ENCODE measurements at places on chromosomes 12 and 14.

DNA sequence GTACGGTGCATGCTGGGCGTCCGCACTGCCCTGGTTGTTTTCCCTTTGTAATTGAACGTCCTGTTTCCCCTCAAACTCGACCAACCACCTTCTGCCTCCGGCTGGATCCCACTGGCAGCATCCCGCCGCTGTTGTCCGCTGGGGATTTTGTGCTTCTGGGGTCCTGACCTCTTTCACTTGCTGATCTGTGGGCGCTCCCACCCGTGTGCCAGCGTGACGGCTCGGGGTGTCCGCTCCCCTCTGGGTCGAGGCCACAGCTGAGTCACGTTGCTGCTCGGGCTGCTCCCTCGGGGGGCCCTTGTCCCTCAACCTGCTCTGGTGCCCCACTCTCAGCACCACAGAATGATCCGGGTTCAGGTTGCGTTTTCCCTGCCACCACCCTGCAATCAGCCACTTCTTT, 8.0 kb downstream of the PGAM5 start:
- no peak for DNase-seq

DNA sequence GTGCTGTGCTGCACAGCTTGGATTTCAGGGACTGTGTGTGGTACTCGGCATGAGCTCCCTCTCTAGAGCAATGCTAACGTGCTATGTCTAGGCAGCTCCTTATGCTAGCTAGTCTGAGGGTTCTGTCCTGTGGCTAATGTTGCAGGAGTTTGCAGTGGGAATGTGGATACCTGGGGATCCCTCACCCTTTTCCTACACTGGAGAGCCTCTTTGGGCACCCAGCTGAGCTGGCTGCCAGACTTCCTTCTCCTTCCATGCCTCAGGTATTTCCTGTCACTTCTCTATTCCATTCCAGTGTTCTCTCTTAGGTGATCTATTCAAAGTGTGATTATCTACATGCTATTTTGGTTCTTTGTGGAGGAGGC, 64.9 kb downstream of the FBXO33 start:
- no peak for DNase-seq

GRCh38 chr12:89064151-89064550, 288.1 kb downstream of the DUSP6 start:
- no peak for DNase-seq

- DNase-seq = no peak
Measured at GRCh38 chr14:77071938-77072388, 26.1 kb upstream of the CIPC start.

GRCh38 chr12:20368651-20369304, 441 bp downstream of the PDE3A start:
- DNase-seq = no peak

DNA sequence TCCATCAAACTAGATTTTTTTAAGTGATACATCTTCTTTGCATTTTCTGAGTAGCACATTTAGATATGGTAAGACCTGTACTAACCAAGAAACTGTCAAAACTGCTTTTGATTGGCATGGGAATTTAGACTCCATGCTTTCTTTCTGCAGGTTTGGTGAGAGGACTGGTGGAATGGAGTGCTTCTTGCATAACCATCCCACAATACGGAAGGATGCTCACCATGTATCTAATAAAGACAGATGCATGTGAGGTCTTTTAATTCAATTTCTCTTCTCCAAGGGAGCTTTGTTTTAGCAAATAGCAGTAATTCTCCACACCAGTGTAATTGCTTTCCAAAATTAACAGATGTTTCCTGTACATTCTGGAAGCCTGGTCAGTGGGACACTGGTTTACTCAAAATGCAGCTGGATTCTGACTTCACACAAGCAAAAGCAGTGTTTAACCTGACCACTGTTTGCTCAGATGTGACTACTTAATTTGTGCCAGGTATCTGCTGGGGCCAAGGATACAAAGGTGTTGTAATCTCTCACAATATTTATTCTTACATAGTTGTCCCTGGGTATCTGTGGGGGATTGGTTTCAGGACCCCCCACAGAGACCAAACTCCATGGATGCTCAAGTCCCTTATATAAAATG, 26.1 kb downstream of the FGD6 start:
- no peak for DNase-seq

DNA sequence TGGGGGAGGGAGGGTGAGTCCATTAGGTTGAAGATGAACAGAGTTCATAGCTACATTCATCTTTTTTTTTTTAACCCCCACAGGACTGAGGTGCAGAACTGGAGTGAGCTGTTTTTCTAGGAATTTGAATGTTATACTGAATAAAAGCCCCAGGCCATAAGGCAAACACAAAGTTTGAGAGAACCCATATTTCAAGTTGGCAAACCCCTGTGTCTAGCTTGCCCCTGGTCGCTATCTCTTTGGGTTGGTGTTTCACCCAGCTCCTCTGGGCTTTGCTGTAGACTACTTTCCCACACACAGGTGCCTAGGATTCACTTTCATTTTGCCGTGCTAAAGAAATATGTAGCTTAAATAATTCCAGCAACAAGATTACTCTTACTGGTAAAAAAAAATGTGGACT, 5.2 kb upstream of the LMO3 start:
- DNase-seq = no peak

DNA sequence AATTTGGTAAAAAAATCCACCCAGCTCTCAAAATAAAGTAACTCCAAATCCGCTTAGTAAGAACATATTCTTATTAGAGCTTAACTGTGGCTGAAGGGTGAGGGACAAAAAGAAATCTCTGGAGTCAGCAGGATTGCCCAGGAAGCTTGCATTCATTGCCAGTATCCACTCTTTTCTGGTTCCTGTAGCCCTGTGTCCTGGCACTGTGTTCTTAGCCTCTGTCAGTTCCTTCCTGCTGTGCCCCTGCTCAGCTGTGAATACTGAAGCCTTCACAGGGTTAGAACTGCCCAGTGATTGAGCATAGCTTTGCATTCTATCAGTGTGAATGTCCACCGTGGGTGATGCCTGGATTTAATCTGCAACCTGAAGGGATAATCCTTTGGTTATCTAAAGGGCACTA, 266.9 kb upstream of the PELI2 start:
- no peak for DNase-seq

DNA sequence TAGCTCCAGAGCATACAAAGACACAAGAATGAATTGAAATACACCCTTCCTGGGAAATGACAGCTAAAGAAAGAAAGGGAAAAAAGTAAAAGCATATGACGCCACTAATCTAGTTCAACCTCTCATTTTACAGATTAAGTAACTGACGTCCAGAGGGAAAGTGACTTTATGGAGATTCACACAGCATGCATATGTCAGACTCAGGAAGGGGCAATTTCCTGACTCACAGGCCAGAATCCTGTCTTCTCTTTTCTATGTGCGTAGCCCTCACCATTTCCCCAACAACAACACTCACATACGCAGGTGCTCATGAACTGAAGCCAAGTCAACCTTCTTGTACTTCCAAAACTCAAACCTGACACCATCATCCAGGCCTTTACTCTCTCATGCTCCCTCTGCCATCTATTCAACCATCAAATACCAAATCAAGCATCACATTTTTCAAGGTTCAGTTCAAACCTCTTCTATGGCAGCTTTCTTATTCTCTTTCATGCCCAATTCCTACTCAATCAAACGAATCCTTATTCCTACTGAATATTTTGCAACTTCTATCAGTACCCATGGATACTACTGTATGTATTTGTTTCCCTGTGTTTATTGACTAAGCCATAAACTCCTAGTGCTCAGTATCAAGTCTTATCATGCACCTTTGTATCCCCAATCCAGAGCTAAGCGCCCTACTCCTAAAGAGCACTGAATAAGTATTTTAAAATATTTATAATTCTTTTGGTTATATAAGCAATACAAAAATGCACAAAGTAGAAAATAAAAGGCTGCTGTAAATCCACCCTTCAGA, 52.8 kb downstream of the STXBP6 start:
- DNase-seq = no peak

GRCh38 chr12:106267535-106267934, 19.7 kb upstream of the CKAP4 start:
- DNase-seq = no peak

DNA sequence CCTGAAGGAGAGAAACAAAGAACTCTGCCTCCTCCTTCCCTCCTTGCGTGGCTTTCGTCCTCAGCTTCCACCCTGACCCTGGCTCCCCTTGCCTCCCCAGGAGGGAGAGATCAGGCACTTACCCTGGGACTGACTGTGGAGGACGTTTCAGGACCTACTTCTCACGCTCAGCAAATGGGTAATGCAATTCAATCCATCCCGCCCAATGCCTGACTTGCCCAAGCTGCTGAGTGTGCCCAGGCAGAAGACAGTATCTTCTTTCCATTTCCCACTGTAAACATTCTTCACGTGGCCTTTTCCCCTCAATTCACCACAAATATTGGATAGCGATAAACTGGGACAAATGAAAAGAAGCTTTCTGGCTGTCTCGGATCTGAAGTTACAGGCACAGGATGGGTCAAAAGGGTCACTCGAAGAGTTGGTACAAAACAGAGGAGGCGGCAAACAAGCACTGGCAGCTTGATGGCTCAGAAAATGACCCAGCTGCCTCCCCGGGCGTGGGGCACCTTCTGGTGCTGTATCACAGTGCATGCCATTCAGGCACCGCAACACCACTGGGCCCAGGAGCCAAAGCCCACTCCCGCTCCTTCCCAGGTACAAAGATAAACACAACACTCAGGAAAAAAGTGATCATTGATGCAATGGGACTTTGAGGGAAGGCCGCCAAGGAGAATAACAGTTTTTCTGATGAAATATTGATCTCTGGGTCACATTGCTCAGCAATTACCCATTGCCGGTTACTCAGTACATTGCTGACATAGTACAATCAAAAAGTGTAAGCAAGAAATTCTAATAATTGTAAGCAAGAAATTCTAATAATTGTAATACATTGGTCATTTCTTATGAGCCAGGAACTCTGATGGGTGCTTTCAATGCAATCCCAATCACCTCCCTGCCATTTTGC, 65.8 kb downstream of the TRIM9 start:
- DNase-seq = no peak

GRCh38 chr12:9064201-9064814, 51.4 kb downstream of the A2M start:
- DNase-seq = peak; percentile 38

Measured in stimulated activated CD4-positive, alpha-beta T cell treated with anti-CD3 and anti-CD28 coated beads, Interleukin-4, amount 100 ng/mL, for 48 hours (primary cell).